ENCODE measurements at places on chromosomes 3 and 15.

DNA sequence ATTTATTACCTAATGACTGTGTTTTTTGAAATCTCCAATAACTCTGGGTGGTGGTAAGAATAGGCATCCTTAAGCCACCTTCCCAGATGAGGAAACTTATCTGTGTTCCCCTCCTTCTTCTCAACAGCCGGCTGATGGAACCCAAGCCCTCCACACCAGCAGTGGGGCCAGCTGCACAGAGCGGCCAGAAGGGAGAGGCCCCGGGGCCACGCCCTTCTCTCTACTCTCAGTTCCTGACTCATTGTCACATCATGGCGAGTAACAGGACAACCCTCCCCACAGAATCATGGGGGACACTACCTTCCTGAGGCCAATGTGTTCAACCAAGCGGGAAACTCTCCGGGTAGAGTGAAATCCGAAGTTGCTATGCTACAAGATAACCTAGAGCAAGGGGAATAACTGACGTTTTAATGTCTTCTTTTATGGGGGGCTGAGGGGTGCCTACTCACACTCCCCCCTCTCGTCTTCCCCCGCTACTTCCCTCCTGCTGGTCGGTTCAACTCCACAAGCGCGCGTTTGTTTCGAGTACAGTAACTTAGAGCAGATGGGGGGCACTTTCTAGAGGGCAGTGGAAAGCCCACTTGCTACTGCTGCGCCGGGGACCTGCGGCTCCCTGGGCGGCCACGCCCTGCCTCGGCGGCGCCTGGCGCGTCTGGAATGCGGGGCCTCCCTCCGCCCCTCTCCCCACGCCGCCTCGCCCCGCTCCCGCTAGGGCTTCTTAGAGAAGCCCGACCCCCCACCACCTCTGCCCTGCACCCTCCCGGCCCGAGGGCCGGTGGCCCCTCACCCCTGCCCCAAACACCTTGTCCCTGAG lies 621 bp downstream of the ANXA2 start:
- DNase-seq: peak; percentile 14

DNA sequence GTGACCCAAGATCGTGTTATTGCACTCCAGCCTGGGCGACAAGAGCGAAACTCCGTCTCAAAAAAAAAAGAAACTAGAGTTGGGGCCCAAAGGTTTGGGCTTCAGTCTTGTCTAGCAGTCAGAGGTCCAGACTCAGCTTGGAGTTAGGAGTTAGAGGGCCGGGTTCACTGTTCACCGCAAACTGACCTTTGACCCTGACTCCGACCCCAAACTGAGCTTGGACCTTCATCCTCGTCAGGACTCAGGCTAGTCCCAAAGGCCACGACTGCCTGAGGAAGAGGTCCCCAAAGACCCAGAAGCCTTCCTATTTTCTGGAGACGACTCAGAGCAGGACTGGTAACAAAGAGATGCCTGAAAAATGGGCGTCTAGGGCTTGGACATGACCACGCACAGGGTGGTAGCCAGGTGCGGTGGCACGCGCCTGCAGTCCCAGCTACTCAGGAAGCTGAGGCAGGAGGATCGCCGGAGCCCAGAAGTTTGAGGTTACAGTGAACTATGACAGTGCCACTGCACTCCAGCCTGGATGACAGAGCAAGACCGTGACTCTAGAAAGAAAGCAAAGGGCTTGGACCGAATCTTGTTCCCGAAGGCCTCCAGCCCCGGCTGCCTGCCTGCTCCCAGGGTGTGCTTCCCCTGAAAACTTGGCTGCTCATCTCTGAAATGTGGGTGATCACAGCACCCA lies 22.8 kb upstream of the RPL29 start:
- no peak for DNase-seq

- no peak for DNase-seq
Observed at GRCh38 chr3:70635301-70635700, 322.9 kb upstream of the MDFIC2 start.

DNA sequence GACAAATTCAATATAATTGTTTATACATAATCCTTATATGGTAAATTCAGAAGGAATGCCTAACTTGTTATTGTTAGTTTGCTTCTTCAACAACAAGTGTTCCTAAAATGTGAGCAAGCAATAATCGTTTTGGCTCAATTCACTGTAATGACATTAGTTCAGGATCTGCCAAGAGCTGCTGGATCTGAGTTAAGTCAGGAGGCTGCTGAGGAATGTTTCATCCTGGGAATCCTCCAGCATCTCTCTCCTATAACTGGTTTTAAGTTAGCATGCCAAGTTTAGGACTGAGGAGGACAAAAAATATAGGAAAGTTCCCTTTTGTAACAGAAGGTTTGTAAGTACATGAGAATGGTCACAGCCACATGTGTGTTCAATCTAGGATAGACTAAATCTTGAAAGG lies 4.9 kb upstream of the GTF2A2 start:
- DNase-seq: no peak

GRCh38 chr15:50051811-50052419 lies 67.1 kb downstream of the ATP8B4 start:
- DNase-seq: no peak

GRCh38 chr15:50046159-50046558 lies 72.9 kb downstream of the ATP8B4 start:
- DNase-seq: no peak

GRCh38 chr3:124714223-124714853 lies 15.9 kb upstream of the UMPS start:
- DNase-seq: no peak

DNA sequence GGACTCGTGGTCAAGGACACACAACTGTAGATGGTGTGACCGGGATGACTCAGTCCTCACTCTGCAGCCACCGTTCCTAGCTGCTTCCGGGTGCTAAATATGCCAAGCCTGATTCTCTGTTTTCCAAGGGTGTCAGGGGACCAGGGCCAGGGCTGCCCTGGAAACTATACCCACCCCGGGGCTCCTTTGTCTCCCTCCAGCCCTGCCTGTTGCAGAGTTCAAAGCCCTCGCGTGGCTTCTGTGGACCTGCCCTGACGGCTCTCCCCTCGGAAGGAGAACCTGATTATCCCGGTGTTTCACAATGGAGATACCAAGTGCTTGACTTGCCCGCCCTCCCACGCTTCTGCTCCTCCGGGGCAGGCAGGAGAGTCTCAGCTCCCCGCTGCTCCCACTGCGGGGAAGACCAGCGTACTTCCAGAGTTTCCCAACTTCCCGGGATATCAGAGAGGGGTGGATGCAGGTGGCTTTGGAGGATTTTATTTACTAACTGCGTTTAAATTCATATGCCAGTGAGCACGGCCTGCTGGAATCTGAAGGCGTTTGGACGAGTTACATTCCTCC lies 125.0 kb downstream of the ASB7 start:
- DNase-seq: no peak

- no peak for DNase-seq
Observed at GRCh38 chr15:52050416-52050815, 31.4 kb downstream of the MAPK6 start.

- DNase-seq: no peak
Observed at GRCh38 chr3:185164428-185165217, 11.8 kb upstream of the C3orf70 start.

- no peak for DNase-seq
Observed at GRCh38 chr3:134384963-134385362, 10.7 kb upstream of the AMOTL2 start.

DNA sequence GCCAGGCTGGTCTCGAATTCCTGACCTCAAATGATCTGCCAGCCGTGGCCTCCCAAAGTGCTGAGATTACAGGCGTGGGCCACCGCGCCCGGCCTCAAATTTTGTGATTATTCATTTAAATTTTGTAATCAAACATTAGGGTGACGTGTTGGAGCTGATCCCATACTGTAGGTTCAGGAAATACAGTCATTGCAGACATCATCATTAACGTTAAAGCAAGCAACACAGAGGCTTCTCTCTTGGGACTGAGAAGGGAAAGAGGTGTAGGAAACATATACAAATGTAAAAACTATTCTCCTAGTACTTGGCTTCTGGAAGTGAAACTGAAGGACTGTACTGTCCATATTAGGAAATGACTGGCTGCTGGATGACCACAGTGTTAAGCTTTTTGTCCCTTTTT lies 11.1 kb upstream of the ARID3B start:
- no peak for DNase-seq

- no peak for DNase-seq
Observed at GRCh38 chr15:84828086-84828908, 11.1 kb downstream of the ALPK3 start.

DNA sequence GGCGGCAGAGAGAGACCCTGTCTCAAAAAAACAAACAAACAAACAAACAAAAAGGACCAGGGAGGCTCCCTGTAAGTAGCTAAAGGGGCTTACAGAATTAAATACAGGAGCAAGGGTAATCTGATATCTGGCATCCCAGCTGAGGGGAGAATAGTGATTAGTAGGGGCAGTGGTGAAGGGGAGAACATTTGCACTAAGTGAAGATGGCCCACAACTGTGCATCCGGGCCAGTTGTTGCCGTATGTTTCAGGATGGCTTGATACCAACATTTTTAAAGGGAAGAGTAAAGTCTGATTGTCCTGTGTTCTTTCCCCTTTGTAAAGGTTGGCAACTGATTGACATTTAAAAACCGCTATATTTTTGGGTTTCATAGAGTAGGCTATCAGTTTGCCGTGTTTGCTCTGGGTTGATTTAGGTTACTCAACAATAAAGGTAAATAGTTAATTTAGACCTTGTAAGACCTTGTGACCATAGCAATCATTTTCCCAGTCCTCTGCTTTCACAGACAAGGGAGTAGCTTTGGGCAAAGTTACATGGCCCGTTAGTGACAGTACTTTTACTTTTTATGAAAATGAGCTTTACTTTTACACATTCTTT lies 167.8 kb downstream of the PTPRG start:
- no peak for DNase-seq

GRCh38 chr3:4588466-4588865 lies 95.3 kb downstream of the ITPR1 start:
- DNase-seq: no peak

DNA sequence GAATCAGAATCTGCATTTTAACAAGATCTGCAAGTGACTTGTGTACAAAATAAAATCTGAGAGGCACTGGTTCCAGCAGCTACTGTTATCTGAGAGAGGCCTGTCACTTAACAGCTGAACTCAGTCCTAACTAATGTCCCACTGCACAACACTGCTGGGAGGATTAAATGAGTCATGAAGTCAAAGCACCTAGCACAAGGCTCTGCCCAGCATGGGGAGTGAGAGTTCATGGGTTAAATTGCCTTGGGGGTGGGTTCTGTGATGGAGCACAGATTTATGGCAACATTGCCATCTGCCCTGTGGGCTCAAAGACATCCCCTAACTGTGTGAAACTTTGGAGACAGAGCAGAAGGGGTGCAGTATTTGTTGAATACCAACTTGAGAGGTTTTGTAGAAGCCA lies 250.9 kb downstream of the PLCL2 start:
- no peak for DNase-seq

GRCh38 chr3:17573396-17573795 lies 169.0 kb downstream of the TBC1D5 start:
- no peak for DNase-seq

- no peak for DNase-seq
Observed at GRCh38 chr3:39443530-39443929, 23.9 kb upstream of the MOBP start.

GRCh38 chr15:72902245-72902918 lies 118.8 kb upstream of the ADPGK start:
- no peak for DNase-seq

Data from stimulated activated CD4-positive, alpha-beta T cell treated with anti-CD3 and anti-CD28 coated beads, TNF-alpha, amount 100 ng/mL, for 1 hour (primary cell).